ENCODE measurements at places on chromosomes 3 and 15.
A peak's percentile ranks its signal among the peaks of the same experiment; 100 is the strongest.

GRCh38 chr3:127720985-127721935 is 48.5 kb downstream of the ABTB1 start:
- no peak for DNase-seq

GRCh38 chr3:139676632-139677387 is 962 bp downstream of the NMNAT3 start:
- no peak for DNase-seq

- no peak for DNase-seq
Measured at GRCh38 chr3:111333642-111334041, 208.4 kb upstream of the CD96 start.

GRCh38 chr15:84788500-84788899 is 28.7 kb upstream of the ALPK3 start:
- DNase-seq = no peak

DNA sequence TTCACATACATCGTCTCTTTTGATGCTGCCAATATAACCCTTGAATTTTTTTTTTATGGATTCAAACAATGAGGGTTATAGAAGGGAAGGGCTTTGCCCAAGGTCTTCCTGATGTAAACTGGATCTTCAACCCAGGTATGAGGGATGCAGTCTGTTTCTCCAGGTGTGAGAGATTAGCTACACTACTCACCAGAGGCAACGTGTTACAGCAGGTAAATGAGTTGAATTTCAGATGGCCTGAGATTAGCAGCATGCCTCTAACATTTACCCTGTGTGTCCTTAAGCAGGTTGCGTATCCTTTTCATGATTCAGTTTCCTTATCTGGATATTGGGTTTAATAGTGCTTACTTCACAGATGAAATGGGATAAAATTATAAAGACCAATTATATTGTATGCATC is 1.9 kb downstream of the RTP4 start:
- no peak for DNase-seq

- no peak for DNase-seq
Measured at GRCh38 chr3:112403103-112403502, 70.1 kb downstream of the CD200 start.

- DNase-seq = no peak
Measured at GRCh38 chr15:92471288-92471687, 77.6 kb downstream of the ST8SIA2 start.

GRCh38 chr3:20909511-20909910 is 723.5 kb upstream of the SGO1 start:
- DNase-seq = no peak

DNA sequence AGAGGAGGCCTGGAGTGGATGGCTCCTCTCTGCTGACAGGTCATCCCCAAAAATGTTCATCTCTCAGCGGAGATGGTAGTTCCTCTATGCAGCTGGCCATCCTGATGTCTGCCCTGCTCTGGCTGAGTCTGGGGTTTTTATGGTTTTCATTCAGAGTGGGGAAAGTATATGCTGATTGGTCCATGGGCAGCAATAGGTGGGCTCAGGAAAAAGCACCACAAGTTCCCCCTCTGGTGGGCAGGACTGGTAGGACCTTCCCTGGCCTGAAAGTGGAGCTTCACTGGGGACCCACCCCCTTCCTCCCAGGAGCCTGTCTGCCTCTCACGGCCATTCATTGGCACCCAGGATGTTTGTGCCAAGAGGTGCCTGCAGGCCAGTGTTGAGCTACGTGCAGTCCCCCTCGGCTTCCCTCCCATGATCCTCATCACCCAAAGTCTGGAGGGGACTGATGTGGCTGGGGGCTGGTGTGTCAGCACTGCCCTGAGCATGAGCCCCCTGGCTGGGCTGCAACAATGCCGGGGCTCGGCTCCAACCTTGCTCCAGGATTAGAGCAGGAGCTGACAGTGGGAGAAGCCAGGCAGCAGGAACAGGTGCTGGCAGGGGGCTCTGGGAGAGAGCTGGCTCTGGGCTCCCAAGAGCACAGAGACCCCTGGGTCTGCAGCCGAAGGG is 13.1 kb upstream of the BLOC1S6 start:
- DNase-seq = peak; percentile 2

- peak; percentile 74 for DNase-seq
Measured at GRCh38 chr3:192916371-192917027, 1.2 kb downstream of the MB21D2 start.

DNA sequence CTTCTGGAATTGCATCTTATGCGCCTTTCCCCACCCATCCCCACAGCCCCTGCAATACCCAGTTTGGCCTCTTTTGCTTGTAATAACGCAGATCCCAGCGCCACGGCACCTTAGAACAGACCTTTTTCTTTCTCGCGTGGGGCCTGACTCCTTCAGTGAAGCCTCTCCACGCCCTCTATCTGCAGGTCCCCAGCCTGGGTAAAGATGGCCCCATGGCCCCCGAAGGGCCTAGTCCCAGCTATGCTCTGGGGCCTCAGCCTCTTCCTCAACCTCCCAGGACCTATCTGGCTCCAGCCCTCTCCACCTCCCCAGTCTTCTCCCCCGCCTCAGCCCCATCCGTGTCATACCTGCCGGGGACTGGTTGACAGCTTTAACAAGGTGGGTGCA is 594 bp downstream of the CRELD1 start:
- peak; percentile 45 for DNase-seq

- DNase-seq = no peak
Measured at GRCh38 chr15:69209661-69210060, 49.2 kb downstream of the GLCE start.

GRCh38 chr3:113110267-113110666 is 101.1 kb upstream of the BOC start:
- DNase-seq = no peak

- no peak for DNase-seq
Measured at GRCh38 chr3:88535563-88535962, 385.8 kb downstream of the C3orf38 start.

GRCh38 chr15:64019764-64020163 is 26.5 kb downstream of the DAPK2 start:
- no peak for DNase-seq

GRCh38 chr3:157370867-157371266 is 65.8 kb upstream of the PTX3 start:
- peak; percentile 41 for DNase-seq

DNA sequence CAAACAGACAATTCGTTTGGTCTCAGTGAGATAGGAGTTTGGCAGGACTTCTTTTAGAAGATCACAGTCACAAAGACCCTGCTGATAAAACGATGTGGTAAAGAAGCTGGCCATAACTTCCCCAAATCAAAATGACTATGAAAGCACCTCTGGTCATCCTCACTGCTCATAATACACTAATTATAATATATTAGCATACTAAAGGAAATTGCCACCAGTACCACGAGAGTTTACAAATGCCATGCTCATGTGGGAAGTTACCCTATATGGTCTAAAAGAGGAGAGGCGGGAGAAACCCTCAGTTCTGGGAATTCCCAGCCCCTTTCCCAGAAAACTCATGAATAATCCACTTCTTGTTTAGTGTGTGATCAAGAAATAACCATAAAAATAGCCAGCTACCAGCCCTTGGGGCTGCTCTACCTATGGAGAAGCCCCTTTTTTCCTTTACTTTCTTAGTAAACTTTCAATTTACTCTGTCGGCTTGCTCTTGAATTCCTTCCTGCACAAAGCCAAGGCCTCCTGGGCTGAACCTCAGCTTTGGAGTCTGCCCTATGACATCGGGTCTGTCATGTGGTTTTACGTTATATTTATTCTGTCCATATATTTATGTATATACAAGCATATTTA is 115.8 kb upstream of the IGSF10 start:
- DNase-seq = no peak

- DNase-seq = peak; percentile 53
Measured at GRCh38 chr15:39625856-39626255, 45.0 kb downstream of the THBS1 start.

DNA sequence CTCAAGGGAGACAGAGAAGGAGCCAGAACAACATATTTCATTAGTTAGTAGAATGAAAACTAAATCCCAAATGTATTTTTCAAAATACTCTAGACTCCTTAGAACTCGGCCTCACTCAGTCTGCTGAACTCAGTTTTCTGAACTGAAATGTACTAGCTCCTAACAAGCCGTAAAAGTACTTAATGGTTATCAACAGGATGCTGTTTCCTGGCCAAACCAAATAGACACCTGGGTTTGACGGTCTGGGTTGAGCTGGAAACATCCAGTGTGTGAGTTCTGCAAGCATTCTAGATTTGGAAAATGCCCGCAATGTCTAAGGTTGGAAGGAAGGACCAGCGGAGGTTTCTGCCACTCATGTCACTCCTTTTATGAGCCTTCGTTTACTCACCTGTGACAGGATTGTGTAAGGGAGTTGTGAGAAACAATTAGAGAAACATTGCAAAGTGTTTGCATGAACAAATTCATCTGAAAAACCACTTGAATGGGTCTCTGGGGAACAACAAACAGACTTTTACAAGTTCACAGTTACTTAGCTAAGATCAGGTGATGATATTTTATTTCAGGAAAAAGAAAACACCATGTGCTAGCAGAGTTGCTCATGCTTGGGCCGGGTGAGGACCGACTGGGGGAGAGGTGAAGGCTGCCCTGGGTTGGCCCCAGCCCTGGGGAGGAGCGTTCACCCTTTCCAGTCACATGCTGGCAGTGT is 151.0 kb downstream of the ALDH1A2 start:
- no peak for DNase-seq

DNA sequence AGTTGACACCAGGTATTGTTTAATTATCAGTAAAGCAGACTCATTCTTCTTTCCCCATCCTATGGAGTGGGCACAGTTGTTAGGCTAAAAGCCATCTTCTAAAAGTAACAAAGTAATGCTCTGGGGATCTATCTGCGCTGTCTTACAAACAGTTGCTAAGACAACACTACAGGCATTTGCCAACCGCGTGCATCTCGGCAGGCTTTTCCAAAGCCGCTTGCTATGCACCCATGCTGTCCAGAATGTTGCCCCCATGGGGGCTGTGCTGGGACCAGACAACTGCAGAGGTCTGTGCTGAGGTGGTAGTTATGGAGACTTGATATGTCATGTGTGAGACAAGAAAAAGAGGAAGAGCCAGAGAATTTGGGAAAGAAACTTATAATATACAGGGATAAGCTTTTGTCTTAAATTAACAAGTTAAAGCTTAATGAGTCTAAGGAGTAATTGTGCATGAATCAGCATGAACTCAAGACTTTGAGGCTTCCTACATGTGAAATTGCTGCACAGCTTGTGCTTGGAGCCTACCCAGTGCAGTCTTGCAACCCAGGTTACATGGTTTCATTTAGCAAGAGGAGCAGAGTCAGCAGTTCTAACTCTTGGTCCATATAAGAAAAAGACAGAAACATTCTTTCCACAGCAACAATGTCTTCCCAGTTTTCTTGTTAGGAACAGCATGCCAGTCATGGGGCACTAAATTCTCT is 38.9 kb upstream of the DCLK3 start:
- DNase-seq = no peak

DNA sequence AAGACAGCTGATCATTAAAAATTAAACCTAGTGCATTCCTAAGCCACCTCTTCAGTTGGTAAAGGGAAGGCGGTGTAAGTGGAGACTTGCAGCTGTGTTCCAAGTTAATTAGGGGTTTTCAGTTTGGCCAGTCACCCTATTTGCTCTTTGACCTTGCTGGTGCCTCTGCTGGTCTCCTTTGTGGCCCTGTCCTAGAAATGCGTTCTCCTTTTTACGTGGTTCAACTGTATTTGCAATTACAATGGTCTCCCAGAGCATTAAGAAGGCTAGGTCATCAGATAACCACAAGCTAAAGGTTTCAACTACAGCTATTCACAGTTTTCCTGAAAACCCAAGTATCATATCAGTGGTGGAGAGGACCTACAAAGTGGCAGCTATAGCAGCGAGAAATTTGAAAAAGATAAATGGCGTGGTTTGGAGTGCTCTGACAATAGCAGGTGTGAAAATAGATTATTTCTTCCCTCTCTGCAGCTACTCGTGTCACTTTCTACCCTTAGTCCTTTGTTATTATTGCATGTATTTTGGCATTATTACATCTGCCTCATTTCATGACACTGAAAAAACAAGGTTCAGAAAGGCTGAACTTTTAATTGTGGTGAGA is 203.5 kb upstream of the TBC1D5 start:
- no peak for DNase-seq

DNA sequence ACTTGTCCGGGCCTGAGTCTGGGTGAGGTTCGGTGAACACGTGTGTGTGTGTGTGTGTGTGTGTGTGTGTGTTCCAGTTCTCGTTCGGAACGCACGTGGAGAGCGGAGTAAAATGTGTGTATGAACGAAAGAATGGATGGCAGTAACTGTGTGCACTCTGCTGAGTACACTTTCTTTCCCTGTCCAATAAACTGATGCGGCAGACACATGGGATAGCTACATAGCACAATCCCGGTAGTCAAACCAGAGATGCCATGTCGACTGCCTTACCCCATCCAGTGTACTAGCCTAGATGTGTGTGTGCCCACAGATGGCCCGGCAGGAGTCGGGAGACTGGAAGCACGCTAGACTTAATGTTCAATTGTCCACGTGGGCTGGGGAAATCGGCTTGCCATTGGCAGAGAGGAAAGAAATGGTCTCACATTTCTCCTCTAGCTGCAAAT is 507 bp upstream of the GOLIM4 start:
- DNase-seq = peak; percentile 91

DNA sequence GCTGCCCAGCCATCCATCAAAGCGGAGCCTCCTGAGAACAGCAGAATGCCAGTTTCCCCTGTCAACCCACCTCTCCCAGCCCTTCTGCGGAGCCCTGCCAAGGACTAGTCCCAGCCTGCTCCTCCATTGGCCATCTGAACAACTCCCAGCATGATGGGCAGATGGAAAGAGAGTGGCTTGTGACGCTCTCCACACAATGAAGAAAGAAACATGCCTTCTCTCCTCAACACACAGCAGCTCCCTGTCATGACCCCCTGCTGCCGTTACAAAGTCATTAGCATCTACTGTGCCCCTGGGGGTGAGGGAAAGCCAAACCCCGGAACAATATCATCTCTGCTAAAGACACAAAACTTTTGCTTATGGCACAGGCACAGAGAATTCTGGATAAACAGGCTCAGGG is 33.6 kb downstream of the MECOM start:
- DNase-seq = no peak

DNA sequence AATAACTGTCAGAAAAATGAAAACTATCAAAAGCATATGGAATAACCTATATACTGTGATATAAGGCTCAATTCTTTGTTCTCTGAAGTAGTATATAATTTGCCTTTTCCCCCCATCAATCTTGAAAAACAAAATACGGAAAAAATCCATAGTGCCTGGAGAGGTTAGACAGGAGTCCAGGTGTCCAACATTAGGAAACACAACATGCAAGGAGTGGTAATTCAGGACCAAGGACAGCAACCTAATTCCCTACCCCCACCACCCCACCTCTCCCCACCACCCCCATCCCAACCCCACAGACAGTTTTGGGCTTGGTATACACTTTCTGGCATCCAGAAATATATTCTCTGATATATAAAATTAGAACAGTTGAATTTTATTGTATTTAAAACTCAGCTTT is 55.1 kb upstream of the SLC25A26 start:
- no peak for DNase-seq

DNA sequence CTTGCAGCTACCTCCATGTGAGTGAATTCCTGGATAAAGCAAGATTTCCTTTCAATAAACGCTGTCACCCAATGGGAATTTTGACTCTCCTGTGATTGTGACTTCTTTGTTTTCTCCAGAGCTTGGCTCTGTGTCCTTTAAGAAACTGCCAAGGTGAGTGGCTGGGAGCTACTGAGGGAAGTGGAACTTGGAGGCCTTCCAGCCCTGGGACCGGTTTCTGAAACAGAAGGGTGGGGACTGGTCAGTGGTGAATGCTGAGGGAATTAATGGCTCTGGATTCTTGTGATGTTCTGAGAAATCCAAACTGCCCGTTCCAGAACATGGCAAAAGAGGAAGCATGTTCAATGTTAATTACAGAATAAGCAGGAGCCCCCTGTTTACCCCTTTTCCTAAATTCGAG is 41.1 kb upstream of the MYZAP start:
- no peak for DNase-seq

GRCh38 chr3:11288786-11289637 is 16.8 kb downstream of the ATG7 start:
- DNase-seq = peak; percentile 96

Data from fibroblast of the aortic adventitia (primary cell).